ENCODE measurements at places on chromosomes 12 and 14. TPM values are rescaled to one million over a fixed set of nuclear protein-coding genes. Genes with fewer than 3 reads are reported as not detected.

The SIX1 gene
- 58.0 TPM for total RNA-seq

DNA sequence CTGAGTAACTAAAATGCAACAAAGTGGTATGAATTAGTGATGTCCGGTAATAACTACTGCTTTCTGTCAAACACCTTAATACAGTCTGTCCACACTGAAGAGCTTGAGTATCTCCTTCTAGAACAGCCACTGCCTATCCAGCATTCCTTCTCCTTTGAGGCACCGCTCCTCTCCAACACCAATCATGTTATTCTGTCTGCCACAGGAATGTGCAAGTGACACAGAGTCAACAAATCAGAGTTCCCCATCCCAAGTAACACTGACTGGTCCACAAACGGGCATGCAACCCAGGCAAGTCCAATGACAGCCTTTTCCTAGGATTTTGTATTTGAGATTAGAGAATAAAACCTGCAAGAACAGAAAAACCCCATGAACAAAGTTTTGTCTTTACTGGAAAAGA is 3.8 kb downstream of the GXYLT1 start:
- no peak overlapping the region for H3K27ac ChIP-seq
- no peak overlapping the region for H3K4me3 ChIP-seq
- no peaks in the 10 kb centered on the region for H3K36me3 ChIP-seq
- H3K4me1 ChIP-seq, result peaks cover 24% of the 10 kb centered on the region
- no peaks in the 10 kb centered on the region for H3K27me3 ChIP-seq
- no peak for DNase-seq

DNA sequence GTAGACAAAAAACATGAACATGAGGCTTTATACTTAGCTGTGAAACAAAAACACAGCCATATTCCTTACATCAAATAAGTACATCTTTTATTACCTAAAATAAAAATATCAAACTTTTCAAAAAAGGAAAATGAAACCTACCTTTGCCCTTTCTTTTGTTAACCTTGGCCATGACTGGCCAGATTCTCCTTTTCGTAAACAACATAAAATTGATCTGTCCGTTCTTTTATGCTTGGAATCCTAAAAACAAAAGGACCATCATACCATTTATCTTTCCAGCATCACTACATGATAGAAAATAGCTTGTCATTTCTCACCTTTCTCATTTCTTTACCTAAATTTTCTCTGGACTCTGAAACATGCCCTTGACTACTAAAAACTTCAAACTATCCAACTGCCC is 16.5 kb downstream of the PTGES3 start:
- H3K4me3 ChIP-seq, result no peak overlapping the region
- peaks cover 73% of the 10 kb centered on the region for H3K36me3 ChIP-seq
- peaks cover 20% of the 10 kb centered on the region for H3K4me1 ChIP-seq

DNA sequence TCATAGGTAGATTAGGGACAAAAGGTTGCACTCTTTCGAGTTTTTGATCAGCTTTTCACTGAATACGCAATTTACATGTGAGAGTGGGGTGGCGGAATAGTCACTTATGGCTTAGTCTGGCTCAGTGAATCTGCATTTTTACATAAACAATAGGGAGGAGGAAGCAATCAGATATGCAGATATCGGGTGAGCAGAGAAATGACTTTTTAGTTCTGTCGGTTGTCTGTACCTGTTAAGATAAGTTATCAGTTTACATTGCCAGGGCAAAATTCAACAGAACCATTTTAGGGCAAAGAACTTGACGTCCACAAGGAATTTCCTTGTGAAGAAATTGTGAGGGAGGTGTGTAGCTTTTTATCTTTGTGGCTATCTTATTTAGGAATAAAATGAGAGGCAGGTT is 15.4 kb upstream of the EGLN3 start:
- H3K36me3 ChIP-seq, result no peaks in the 10 kb centered on the region
- no peaks in the 10 kb centered on the region for H3K4me1 ChIP-seq
- no peak overlapping the region for H3K27ac ChIP-seq
- no peak overlapping the region for H3K4me3 ChIP-seq
- DNase-seq, result no peak

The FGD4 gene
- total RNA-seq, result 9.8 TPM

The ABCC9 gene
- total RNA-seq, result 87.2 TPM

DNA sequence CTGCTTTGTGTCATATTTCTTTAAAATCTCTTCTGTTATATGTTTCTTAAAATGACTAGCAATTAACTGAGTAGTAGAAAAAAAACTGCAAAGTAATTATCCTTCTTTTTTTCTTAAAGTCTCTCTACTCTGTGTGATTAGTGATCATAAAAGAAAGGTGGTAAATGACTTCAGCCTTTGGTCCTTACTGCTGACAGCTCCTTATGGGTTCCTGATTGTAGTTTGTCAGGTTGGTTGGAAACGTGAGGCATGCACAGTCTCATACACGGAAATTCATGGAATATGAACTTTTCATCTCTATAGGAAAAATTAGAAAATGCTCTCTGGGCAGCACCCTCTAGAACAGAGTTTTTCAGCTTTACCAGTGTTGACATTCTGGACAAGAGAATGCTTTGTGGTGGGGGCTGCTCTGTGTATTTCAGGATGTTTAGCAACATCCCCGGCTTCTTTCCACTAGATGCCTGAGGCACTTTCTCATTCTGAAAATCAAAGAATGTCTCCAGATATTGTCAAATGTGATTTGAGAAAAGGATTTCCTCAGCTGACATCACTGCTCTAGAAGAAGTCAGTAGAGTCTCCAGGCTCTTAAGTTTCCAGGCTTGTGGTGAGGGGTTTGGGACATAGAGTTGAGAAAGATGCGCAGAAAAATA is 121.0 kb downstream of the PIK3C2G start:
- no peaks in the 10 kb centered on the region for H3K36me3 ChIP-seq
- no peaks in the 10 kb centered on the region for H3K27me3 ChIP-seq
- H3K4me3 ChIP-seq, result no peak overlapping the region
- H3K4me1 ChIP-seq, result no peaks in the 10 kb centered on the region
- DNase-seq, result no peak

- no peak overlapping the region for H3K27ac ChIP-seq
- H3K36me3 ChIP-seq, result peaks cover 31% of the 10 kb centered on the region
- H3K27me3 ChIP-seq, result no peaks in the 10 kb centered on the region
- peak overlapping the region; percentile 76 for H3K4me3 ChIP-seq
- no peaks in the 10 kb centered on the region for H3K4me1 ChIP-seq
Measured at GRCh38 chr12:102062419-102062806, 622 bp upstream of the WASHC3 start.

DNA sequence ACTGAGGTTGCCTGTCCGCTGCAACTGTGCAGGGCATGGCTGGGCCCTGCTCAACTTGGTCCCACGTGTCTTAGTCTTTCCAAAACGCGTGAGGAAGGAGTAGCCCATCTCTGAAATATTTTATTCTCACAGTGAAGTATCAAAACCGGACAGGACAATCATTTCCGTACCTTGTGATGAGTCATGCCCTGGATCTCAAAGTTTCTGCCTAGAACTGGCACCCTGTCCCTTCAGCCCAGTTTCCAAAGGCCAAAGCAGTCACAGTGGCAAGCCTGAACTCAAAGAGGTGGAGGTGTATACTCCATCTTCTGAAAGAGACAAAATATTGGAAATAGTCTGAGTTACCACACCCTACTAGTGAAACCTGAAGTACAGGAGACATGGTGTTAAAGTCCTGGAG is 28.5 kb upstream of the SRGAP1 start:
- no peak overlapping the region for H3K4me3 ChIP-seq
- no peak overlapping the region for H3K27ac ChIP-seq
- H3K27me3 ChIP-seq, result peaks cover 10% of the 10 kb centered on the region
- no peaks in the 10 kb centered on the region for H3K36me3 ChIP-seq
- DNase-seq, result no peak

The TUNAR gene
- not detected for total RNA-seq

DNA sequence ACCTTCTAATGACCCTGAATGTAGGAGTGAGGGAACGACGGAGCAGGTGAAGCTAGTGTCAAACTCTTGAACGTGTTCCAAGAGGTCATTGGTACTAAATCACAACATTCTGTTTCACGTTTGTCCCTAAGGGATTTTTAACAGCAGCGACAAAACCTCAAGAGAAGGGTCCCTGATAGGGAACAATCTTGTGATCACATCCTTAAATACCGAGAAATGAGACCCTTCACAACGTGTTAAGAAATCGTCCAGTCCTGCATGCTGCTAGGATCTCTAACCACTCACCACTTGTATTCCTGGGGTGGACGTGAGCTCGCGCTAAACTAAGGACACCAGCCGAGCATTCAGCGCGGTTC is 134.1 kb upstream of the KRAS start:
- no peaks in the 10 kb centered on the region for H3K27me3 ChIP-seq
- no peaks in the 10 kb centered on the region for H3K36me3 ChIP-seq
- peak overlapping the region; percentile 85 for H3K4me3 ChIP-seq
- peaks cover 4% of the 10 kb centered on the region for H3K4me1 ChIP-seq
- DNase-seq, result no peak
- peak overlapping the region; percentile 100 for H3K27ac ChIP-seq

DNA sequence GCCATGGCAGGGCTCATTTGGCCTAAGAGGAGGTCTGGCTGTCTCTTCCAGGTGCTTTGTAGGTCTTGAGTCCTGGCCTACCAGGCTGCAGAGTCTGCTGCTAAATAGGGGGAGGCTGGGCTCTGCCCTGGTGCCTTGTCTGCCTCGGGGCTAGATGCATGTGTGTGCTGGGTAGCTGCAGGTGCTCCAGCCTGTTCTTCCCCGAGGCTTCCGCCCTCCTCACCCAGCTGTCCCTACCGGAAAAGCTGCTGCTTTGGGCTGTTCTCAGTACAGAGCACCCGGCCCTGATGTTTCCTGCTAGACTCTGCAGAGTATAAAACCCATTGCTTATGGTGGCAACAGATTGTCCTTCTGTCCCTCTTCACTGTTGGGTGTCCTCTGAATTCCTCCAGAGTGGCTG is 37.7 kb downstream of the RAB35 start:
- H3K4me3 ChIP-seq, result no peak overlapping the region
- no peaks in the 10 kb centered on the region for H3K27me3 ChIP-seq
- no peaks in the 10 kb centered on the region for H3K4me1 ChIP-seq
- H3K36me3 ChIP-seq, result no peaks in the 10 kb centered on the region
- no peak for DNase-seq
